Activated CD4-positive, alpha-beta T cell treated with anti-CD3 and anti-CD28 coated beads, Interleukin-2, amount 10 ng/mL, durations not matched to agents 24 days and 14 days (primary cell): ENCODE measurements at places on chromosomes 4 and X. TPM values are rescaled to one million over a fixed set of nuclear protein-coding genes. Genes with fewer than 3 reads are reported as not detected.

- H3K4me1 ChIP-seq: no peaks in the 10 kb centered on the region
- H3K36me3 ChIP-seq: no peaks in the 10 kb centered on the region
- DNase-seq: no peak
- no peak overlapping the region for H3K4me3 ChIP-seq
- H3K27ac ChIP-seq: no peak overlapping the region
Measured at GRCh38 chr4:125750399-125750798, 435.6 kb downstream of the FAT4 start.

PNCK gene
- 0.36 and 0.84 TPM in 2 replicates for total RNA-seq

GRCh38 chrX:70175338-70175737 lies 1.9 kb upstream of the DGAT2L6 start:
- H3K36me3 ChIP-seq: no peaks in the 10 kb centered on the region
- DNase-seq: no peak
- H3K27ac ChIP-seq: no peak overlapping the region
- no peak overlapping the region for H3K4me3 ChIP-seq

- H3K4me1 ChIP-seq: peaks cover 42% of the 10 kb centered on the region
- H3K27ac ChIP-seq: no peak overlapping the region
- H3K4me3 ChIP-seq: no peak overlapping the region
- peaks cover 39% of the 10 kb centered on the region for H3K36me3 ChIP-seq
- H3K27me3 ChIP-seq: no peaks in the 10 kb centered on the region
Measured at GRCh38 chrX:53085661-53086229, 3.6 kb downstream of the TSPYL2 start.

OTUD4 gene
- 81.2 and 86.4 TPM in 2 replicates for total RNA-seq

- no peak overlapping the region for H3K27ac ChIP-seq
- no peak overlapping the region for H3K4me3 ChIP-seq
- H3K36me3 ChIP-seq: no peaks in the 10 kb centered on the region
- peaks cover 4% of the 10 kb centered on the region for H3K27me3 ChIP-seq
Measured at GRCh38 chrX:24242649-24243175, 71.2 kb downstream of the SUPT20HL2 start.

DNA sequence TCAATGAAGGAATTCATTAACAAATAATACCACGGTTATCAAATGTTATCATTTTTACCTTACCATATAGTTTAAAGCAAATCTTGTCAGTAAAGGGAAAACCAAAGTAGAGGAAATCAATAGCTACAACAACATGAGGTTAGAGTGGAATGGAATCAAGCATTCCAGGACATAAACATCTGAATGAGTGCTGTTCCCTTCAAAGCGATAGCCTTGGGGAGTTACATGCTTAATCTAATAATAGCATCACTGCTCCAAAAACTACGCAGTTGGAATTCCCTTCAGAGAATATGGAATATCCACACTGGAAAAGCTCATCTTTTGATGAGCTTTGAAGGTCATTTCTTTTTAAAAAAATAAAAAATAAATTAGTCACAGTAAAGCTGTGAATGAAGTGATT lies 31.2 kb downstream of the PDE5A start:
- no peak for DNase-seq
- H3K36me3 ChIP-seq: no peaks in the 10 kb centered on the region
- no peak overlapping the region for H3K4me3 ChIP-seq
- no peaks in the 10 kb centered on the region for H3K4me1 ChIP-seq

BMX gene
- total RNA-seq: not detected in 2 replicates

CXCL5 gene
- total RNA-seq: not detected in 2 replicates

THOC2 gene
- total RNA-seq: 91.2 and 96.7 TPM in 2 replicates

DNA sequence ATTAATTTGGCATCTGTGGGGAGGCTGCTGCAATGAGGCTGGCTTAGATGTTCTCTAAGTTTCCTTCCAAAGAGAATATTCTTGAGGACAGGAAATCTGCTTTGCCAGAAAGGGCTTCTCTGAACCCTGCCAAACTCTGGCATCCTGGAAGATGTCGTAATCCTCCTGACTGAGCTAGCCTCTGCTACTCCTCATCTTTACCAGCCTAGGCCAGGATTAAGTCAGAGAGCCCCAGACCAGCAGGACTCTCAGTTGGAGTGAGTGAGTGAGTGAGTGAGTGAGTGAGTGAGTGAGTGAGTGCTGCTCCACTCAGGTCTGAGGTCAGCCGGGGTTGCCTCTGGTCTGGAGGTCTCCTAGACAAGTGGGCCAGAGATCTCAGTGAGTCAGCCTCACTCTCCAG lies 104.9 kb upstream of the SOD3 start:
- no peak overlapping the region for H3K27ac ChIP-seq
- no peak for DNase-seq
- peaks cover 3% of the 10 kb centered on the region for H3K27me3 ChIP-seq
- H3K36me3 ChIP-seq: no peaks in the 10 kb centered on the region
